ENCODE measurements at places on chromosomes 7 and 10.

- peak; percentile 92 for DNase-seq
These were observed 538 bp downstream of the TRIM8 start for GRCh38 chr10:102644646-102645387.

DNA sequence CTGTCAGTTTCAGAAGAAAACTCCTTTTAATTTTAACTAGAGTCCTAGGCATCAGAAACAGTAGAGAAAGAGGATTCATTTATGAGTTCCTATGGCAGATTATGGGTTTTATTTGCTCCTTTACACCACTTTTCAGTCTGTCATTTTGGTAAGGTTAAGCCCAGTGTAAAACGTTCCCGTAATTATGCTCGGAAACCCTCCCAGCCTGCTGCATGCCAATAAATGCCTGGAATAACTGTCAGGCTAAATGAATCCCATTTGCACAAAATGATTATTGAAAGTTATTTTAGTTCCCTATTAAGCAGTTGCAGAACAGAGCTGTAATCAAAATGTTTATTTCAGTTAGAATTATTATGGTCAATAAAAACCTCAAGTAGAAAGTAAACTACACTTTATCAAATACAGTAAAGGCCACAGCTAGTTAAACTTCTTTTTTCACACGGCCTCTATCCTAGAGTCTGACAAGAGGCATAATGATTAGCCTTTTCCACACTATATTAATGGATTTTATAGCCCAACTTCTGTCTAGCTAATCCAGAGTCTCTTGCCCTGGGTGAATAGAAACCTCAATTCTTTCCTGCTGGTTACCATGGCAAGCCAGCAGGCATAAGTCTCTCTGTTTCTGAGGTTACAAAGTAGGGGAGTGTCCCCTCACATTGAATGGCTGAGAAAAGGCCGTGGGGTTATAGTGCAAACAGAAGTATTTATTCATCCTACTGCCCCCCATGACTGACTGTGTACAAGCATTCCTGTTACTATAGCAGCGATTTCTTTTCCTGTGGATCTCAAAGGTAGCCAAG, 80.8 kb upstream of the NPVF start:
- no peak for DNase-seq

DNA sequence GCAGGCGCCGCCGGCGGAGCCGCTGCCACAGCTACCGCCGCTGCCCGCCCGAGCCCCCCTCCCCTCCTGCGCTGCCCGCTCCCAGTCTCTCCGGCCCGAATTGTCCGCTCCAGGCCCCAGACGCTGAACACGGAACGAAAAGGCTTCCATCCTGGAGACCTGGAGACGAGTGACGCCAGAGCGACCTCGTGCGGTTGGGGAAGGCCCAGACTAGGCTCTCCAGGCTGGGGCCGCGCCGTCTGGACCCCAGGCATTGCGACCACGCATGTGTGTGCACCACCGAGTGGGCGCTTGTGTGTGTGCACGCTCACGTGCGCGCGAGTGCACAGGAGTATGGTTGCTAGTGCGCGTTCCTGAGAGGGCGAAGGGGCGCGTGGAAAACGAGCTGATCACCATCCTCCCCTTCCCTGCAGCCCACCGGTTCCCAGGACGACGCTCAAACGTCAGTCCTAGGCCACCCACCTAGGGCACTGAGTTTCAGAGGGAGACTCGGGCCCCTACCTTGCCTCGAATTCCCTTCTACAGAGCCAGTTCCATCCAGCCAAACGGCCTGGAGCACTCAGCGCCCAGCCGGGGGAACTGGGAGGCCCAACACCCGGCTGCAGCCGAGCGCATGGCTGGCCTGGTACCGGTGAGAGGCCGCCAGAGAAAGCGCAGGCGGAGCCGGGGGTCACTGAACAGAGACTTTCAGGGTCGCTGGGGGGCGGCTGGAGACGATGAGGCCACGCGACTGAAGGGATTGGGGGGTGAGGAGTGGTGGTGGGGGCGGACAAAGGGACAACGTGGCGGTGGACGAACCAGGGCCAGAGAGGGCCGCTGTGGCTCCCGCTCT, 11.6 kb downstream of the LBX1 start:
- no peak for DNase-seq

DNA sequence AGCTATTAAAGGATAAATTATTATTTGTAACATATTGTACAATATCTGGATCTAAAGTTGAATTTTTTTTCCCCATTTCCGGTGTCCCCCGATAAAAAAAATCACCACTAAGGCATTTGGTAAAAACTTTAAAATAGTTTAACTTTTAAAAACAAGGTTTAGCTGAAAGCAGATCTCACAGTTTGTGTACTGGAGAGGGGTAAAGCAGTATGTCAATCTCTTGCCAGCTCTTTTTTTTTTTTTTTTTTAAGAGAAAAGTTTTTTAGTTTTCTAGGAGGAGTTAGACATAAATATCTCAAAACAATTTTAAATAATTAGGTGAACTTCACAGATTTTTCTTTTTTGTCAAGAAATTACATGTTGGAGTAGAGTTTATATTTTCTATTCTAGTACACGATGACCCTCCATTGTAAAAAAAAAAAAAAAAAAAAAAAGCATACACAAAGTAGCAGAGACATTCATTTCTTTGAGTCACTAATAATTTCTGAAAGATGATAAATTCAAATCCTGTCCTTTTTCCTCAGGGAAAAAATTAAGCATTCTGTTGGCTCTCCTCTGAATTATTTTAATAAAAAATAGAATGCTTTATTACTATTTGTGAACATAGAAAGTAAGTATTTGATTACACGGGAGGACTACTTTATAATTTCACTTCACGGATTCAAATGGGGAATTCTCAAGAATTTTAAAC, 1.9 kb upstream of the HBP1 start:
- peak; percentile 13 for DNase-seq

DNA sequence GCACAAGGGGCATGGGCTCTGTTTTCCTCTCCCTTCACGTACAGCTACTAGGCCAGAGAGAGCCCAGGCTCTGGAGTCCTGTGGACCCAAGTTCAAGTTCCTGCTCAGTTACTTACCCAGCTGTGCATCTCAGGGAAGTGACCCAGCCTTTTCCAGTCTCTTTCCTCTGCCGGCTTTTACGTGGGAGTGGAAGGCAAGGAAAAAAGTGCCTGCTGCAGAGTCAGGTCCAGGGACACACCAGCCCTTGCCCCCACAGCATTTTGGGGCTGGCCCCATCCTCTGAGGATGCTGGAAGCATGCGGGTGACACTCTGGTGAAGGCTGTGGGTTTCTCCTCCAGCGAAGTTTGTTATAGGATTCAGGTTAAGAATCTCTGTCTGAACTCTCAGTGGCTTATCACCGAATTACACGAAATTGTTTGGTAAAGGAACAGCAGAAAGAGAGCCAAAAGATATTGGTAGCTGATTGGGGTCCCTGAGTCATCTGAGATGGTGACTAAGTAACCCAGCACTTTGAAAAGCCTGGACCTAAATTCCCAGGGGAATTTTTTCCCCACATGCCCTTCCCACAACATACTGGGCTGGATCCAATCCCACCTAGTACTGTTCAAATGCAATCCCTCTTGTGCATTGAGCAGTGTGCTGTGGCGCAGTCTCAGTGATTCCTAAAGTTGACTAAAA, 424.3 kb downstream of the RPS24 start:
- no peak for DNase-seq

DNA sequence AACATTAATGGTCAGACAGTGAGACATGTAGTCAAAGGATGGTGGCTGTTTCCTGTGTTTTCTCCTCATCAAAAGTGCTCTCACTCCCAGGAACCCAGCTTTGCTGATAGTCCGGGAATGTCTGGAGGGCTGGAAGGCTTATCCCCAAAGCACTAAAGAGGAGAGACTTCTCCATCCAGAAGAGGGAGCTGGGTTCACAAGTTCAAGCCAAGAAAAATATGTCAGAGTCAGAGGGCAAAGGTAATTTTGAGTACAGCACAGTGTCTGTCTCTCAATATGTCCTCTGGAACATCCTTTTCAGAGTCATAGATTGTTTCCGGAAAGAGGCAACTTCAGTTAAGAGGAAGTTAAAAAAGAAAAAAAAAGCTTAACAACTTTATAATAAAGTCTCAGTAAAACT, 281.5 kb upstream of the PHYHIPL start:
- DNase-seq, result no peak

DNA sequence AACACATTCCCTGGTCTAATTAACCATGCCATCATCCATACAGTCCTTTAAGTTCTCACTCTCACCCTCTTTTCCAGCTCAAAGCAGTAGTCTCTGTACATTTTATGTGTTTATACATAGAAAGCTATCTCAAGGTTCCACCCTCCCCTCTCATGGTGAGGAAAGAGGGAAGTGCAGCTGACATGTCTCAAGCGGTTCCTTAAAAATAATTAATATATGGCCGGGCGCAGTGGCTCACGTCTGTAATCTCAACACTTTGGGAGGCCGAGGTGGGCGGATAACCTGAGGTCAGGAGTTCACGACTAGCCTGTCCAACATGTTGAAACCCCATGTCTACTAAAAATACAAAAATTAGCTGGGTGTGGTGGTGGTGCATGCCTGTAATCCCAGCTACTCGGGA, 36.7 kb downstream of the ZC3HAV1 start:
- DNase-seq, result no peak

- DNase-seq, result no peak
These were observed 6.7 kb downstream of the ECHDC3 start for GRCh38 chr10:11748866-11749265.

DNA sequence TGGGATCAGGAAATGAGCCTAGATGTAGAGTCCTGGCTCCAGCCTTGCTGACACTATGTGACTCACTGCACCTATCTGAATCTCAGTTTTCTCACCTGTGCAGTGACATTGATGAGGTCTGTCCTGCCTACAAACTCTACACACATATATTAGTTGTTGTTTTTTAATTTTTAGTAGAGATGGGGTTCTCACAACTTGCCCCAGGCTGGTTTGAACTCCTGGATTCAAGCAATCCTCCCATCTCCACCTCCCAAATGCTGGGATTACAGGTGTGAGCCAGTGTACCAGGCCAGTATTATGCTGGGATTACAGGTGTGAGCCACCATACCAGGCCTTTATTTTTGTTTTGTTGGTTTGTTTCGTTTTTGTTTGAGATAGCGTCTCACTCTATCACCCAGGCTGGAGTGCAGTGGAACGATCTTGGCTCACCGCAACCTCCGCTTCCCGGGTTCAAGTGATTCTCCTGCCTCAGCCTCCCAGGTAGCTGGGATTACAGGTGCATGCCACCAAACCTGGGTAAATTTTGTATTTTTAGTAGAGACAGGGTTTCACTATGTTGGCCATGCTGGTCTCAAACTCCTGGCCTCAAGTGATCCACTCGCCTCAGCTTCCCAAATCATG, 11.8 kb upstream of the DDIT4 start:
- DNase-seq, result no peak

DNA sequence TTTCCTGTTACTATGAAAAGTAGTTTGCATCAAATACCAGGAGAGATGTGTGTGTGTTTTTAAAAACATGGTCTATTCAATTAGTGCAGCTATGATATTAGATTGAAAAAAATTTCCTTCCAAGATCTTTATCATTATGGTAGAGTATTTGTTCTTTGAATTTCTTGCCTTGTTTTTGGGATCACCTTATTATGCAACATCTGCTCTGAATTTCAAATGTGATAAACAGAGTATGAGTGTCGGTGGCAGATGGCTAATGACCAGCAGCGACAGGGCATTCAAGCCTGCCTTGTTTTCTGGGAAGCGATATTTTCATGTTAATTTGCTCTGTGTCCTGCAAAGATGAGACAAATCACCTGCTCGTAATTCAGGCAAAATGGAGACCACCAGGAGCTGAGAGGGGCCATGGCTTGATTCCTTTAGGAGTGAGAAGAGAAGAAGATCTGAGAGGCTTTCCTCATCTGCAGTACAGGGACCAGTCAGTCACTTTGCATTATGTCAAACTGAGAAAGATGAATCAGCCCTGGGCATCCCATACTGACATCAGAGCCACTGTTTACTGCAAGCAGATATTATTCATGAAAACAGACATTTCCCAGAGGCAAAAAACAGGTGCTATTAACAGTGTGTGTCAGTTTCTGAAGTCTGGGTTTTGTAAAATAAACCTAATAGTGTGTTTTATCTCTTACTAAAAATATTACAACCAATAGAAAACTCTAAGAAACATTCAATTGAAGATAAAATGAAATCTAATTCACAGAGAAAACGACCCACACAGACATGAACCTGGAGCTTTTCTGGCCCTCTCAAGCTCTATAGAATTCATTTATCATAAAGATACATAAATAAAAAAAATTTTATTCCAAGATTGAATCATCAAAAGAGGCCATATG, 67.6 kb downstream of the CDK6 start:
- DNase-seq, result no peak

DNA sequence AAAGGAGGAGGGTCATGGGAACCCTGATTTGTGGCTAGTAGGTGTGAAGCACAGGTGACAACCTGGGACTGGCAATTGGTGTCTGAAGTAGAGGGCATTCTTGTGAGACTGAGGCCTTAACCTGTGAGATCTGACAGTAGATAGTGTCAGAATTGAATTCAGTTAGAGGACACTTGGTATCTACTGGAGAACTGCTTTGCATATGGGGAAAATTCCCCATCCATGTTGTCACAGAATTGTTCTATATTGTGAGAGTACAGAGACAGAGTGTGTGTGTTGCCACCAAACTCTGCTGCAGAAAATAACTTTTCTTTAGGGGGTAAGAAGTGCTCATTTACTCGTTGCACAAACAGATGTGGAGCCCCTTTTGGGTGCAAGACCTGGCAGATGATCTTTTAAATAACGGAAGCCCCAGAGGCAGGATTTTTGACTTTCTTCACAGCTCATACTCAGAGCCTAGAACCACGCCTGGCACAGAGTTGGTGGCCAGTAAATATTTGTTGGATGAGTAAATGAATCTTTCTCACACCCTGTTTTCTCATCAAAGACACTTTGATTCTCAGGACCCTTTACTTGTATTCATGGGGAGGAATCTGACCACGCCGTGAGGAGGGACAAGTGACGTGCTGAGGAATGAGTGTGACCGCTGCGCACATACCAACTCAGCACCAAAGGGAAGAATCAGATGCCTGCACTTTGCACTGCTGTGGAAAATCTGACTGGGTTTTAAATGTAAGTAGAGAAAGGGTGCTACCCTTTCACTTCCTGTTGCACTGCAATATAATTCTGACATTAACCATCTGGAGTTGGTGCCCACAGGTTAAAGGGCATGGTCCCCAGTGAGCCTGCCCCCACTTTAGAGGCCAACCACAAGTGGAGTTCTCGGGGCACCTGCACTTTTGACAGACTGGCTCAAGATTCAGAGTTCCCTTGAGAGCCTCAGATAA, 39.2 kb upstream of the SDHAF3 start:
- no peak for DNase-seq

DNA sequence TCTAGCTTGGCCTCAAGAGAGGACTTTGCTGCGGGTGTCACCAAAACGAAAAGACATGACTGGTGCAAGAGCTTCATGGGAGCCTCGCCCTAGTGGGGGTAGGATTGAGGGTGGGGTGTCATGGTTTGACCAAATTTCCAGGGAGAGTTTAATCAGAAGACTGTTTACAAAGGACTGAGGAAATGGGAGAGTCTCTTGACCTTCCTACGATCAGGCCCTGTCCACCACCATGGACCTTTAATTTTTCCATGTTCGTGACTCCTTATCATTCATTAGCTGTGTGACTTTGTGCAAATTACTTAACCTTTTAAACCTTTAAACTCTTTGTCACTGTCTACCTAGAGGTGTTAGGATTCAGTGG, 23.0 kb downstream of the AKR1E2 start:
- DNase-seq, result peak; percentile 71

- DNase-seq, result no peak
These were observed 4.8 kb upstream of the LIPA start for GRCh38 chr10:89256340-89256739.
